CD4-positive, alpha-beta T cell treated with Interleukin-2 at 100 ng/mL for 4 hours (primary cell): ENCODE measurements at places on chromosomes 12 and 14.

GRCh38 chr12:31029468-31029867, 44.2 kb upstream of the DDX11 start:
- no peak for DNase-seq

DNA sequence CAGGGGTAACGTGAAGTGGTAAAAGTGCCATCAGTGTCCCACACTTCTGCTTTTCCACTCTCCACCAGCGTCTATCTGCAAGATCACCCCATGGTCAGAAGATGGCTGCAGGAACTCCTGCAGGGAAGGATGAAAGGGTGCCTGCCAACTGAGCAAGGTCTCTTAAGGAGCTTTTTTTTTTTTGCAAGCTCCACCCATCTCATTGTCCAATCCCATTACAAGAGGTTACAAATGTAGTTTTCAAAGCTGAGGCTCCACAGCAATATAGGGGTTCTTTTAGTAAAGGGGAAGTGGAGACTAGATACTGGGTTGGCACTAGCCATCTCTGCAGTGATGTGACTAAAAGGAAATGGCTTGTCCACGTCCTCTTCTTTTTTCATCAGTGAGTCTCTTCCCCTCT, 5.9 kb upstream of the BHLHE41 start:
- DNase-seq: no peak

- DNase-seq: no peak
Observed at GRCh38 chr12:69649529-69649928, 38.8 kb upstream of the LRRC10 start.

DNA sequence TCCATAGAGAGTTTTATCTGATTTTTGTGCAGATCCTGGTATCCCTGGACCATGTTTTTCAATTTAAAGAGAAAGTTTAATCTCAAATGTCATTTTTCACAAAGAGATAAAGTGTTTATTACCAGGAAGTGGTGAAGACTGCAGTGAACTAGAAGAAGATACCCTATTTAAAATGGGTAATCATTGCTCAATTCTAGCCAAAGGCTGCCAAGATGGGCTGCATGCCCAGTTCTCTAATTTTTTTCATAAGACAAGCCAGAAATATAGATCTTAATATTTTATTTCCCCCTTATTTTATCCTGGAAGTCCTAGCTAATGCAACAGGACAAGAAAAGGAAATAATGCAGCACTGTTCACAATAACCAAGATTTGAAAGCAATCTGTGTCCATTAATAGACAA, 343.5 kb downstream of the PCNX1 start:
- DNase-seq: no peak

DNA sequence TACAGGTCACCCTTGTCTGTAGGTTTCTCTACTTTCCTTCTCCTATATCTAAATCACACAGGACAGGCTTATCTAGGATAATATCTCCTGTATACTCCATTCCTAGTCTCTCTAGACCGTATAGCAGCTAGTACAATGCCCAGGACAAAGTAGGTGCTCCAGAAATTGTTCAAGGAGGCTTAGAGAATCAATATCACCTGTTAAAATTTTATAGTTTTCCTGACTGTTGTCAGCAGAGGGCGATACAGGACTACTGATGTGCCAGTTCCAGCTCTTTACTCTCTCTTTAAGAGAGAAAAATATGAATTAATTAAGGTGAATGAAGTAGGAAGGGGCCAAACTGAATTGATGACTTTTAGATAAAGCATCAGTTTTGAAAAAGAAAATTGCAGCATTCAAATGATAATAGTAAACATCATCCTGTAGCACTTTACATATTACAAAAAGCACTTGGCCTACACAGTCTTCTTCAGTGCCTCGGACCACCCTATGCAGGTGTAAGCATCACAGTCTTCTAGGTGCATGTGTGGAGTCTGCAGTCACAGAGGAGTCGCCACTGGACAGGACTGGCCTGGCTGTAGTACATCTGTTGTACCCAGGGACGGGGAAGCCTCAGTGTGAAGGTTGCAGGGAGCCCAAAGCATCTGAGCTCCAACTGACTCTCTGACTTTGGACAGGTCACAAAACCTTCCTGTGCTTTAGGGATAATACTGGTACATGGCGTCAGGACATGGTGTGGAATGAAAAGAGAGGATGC, 61.9 kb upstream of the MAX start:
- DNase-seq: peak; percentile 70
